ENCODE measurements at places on chromosomes 1 and 21.
A peak's percentile ranks its signal among the peaks of the same experiment; 100 is the strongest.

GRCh38 chr1:237864338-237865244 lies 26.1 kb downstream of the ZP4 start:
- H3K4me1 ChIP-seq, result peaks cover 4% of the 10 kb centered on the region
- no peak overlapping the region for H3K27ac ChIP-seq
- H3K36me3 ChIP-seq, result peaks cover 3% of the 10 kb centered on the region
- peaks cover 14% of the 10 kb centered on the region for H3K27me3 ChIP-seq
- no peak for DNase-seq

GRCh38 chr1:110951161-110951560 lies 12.6 kb downstream of the LRIF1 start:
- H3K27me3 ChIP-seq, result no peaks in the 10 kb centered on the region
- no peak overlapping the region for H3K4me3 ChIP-seq
- H3K36me3 ChIP-seq, result peaks cover 6% of the 10 kb centered on the region
- H3K4me1 ChIP-seq, result no peaks in the 10 kb centered on the region
- H3K27ac ChIP-seq, result no peak overlapping the region

DNA sequence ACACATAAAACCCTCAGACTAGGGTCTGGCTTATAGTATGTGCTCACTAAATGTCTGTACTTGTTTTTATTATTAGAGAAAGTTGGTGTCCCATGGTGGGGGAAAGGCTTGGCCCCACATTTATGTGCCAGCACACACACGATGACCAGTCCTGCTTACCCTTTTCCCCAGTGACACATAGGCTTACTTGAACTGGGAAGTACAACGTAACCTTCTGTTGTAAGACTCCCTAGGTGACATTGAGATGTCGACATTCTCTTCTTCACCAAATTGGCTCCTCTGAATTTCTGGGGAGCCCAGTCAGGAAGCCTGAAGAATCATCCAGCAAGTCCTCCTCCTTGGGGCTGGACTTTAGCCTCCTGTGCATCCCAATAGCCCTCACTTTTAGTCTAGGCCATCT lies 1.7 kb upstream of the MECR start:
- H3K36me3 ChIP-seq, result peaks cover 6% of the 10 kb centered on the region
- no peak overlapping the region for H3K4me3 ChIP-seq
- peaks cover 30% of the 10 kb centered on the region for H3K27me3 ChIP-seq
- H3K27ac ChIP-seq, result no peak overlapping the region

DNA sequence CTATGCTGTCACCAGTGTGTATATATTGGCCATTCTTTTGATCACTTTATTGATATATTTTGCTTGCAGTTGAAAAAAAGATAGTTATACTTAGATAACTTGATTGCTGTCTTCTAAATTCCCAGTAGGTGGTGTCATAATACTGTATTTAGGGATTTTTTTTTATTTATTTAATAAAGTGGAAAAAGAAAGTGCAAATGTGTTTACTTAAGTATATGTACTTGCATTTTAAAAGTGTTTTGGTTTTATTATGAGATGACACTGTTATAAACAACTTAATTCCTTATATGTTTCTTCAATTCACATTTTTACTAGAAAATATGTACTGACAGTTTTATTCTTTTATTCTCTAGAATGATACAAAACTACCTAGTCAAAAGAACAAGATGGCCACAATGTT lies 164.8 kb downstream of the USP25 start:
- H3K27me3 ChIP-seq, result no peaks in the 10 kb centered on the region
- H3K4me3 ChIP-seq, result no peak overlapping the region
- H3K27ac ChIP-seq, result no peak overlapping the region
- H3K36me3 ChIP-seq, result no peaks in the 10 kb centered on the region
- no peak for DNase-seq

- no peaks in the 10 kb centered on the region for H3K4me1 ChIP-seq
- no peaks in the 10 kb centered on the region for H3K36me3 ChIP-seq
- DNase-seq, result no peak
- H3K27me3 ChIP-seq, result no peaks in the 10 kb centered on the region
Measured at GRCh38 chr1:176567190-176567794, 104.3 kb downstream of the PAPPA2 start.

DNA sequence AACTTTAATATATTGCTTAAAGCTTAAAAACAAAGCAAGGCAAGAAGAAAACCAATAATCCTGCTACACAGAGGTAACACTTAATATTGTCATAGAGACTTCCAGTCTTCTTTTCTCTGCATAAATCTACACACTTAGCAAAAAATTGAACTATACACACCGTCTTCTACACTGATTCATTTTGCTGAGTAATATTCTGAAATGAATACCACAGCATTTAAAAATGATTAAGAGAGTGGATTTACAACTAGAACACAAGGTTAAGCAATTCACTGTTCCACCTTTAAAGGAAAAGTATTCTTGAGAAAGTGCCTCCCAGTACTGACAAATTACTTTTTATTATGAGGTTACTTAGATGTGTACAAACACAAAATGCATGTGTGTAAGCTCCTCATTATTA lies 22.2 kb upstream of the ITPKB start:
- peaks cover 6% of the 10 kb centered on the region for H3K27me3 ChIP-seq
- peaks cover 12% of the 10 kb centered on the region for H3K4me1 ChIP-seq

GRCh38 chr1:244068567-244068966 lies 17.5 kb downstream of the ZBTB18 start:
- no peak overlapping the region for H3K27ac ChIP-seq
- no peak overlapping the region for H3K4me3 ChIP-seq
- H3K4me1 ChIP-seq, result peaks cover 6% of the 10 kb centered on the region
- DNase-seq, result no peak
- H3K27me3 ChIP-seq, result no peaks in the 10 kb centered on the region
- no peaks in the 10 kb centered on the region for H3K36me3 ChIP-seq

DNA sequence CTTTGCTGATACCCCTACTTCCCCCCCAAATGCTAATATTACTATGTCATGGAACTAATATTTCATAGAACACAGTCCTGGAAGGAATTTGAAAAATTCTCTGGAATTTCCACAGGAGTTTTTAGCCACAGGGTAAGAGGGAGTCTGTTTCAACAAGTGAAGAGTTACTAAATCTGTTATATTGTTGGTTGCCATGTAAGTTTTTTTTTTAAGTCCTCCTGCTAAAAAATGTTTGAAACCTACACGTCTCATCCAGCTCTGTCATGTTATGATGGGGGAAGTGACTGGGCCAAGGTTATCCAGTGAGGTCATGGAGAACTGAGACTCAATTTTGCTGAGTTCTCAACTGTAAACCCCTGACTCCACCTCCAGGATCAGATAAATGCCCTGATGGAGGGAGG lies 60.8 kb upstream of the USP24 start:
- peaks cover 20% of the 10 kb centered on the region for H3K27me3 ChIP-seq
- H3K4me1 ChIP-seq, result peaks cover 5% of the 10 kb centered on the region
- no peak overlapping the region for H3K4me3 ChIP-seq

DNA sequence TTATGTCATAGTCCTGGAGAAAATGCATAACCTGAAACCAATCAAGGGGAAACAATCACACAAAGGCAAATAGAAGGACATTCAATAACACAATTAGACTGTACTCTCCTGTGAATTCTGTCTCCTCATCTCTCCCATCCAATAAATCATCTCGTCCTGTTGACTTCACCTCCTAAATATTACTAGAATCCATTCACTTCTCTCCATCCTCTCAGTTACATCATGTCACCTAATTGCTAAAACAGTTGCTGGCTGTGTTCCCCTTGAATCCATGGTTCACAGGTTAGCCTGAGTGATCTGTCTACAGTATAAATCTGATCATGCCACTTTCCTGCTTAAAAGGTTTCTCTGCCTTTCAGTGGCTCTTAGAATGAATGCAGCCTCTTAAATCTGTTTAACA lies 220.2 kb downstream of the TGFB2 start:
- H3K36me3 ChIP-seq, result no peaks in the 10 kb centered on the region
- DNase-seq, result no peak
- no peak overlapping the region for H3K27ac ChIP-seq
- H3K4me1 ChIP-seq, result no peaks in the 10 kb centered on the region
- H3K4me3 ChIP-seq, result no peak overlapping the region
- H3K27me3 ChIP-seq, result peaks cover 6% of the 10 kb centered on the region

DNA sequence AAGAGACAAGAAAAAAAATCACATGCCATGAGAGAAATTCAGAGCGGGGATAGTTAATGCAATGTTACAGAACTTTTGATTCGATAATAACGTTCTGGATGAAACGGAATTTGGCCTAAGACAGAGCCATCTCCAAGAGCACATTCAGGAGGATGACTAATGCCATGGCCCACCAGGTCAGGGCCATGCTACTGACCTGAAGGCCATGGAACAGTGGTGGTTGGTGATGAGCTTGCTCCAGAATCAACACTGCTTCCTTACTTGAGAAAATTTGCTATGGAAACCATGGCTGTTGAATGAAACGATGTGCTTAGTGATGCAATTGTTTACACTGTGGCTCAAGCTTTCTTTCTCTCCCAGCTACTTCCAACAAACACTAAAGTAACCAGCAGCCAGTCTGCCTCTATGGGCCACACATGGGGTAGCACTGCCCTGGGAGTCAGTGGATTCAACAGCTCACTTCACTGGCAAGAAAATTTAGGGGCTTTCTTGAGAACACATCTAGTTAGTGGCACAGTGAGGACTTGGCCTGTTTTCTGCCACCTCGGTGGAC lies 299.1 kb downstream of the PCP4 start:
- H3K27ac ChIP-seq, result no peak overlapping the region
- H3K27me3 ChIP-seq, result no peaks in the 10 kb centered on the region
- no peak for DNase-seq
- H3K4me3 ChIP-seq, result no peak overlapping the region
- no peaks in the 10 kb centered on the region for H3K36me3 ChIP-seq

DNA sequence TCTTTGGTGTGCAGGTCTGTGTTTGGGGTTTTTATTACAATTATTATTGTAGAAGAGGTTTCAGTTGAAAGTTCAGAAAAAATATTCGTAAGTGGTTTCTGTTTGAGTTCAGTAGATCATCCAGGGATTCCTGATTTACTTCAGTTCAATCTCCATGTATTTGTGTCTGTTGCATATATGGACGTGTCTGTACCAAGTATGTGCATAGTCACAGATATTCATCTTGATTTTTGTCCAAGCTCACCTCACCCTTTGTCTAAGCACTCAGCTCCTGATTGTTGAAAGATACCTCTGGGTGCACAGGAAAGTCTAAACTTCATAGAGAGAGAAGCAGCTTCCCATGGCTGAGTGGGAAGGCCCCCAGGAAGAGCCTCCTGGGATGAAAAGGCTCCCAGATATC lies 141.7 kb downstream of the TBX15 start:
- no peak for DNase-seq
- no peak overlapping the region for H3K4me3 ChIP-seq
- no peaks in the 10 kb centered on the region for H3K36me3 ChIP-seq

GRCh38 chr1:49435291-49435690 lies 588.5 kb downstream of the AGBL4 start:
- DNase-seq, result no peak
- no peaks in the 10 kb centered on the region for H3K4me1 ChIP-seq
- H3K27ac ChIP-seq, result no peak overlapping the region
- no peaks in the 10 kb centered on the region for H3K27me3 ChIP-seq
- no peaks in the 10 kb centered on the region for H3K36me3 ChIP-seq
- no peak overlapping the region for H3K4me3 ChIP-seq

GRCh38 chr21:44815852-44816628 lies 1.8 kb downstream of the SUMO3 start:
- no peaks in the 10 kb centered on the region for H3K27me3 ChIP-seq
- DNase-seq, result no peak
- peak overlapping the region; percentile 86 for H3K4me3 ChIP-seq
- peaks cover 17% of the 10 kb centered on the region for H3K4me1 ChIP-seq

- no peak overlapping the region for H3K27ac ChIP-seq
- no peak for DNase-seq
- H3K36me3 ChIP-seq, result peaks cover 2% of the 10 kb centered on the region
- no peaks in the 10 kb centered on the region for H3K27me3 ChIP-seq
Measured at GRCh38 chr1:197781968-197782721, 6.9 kb upstream of the DENND1B start.

GRCh38 chr1:221303623-221304022 lies 424.4 kb downstream of the HLX start:
- H3K4me1 ChIP-seq, result no peaks in the 10 kb centered on the region
- peaks cover 47% of the 10 kb centered on the region for H3K27me3 ChIP-seq
- no peak overlapping the region for H3K4me3 ChIP-seq

- H3K4me1 ChIP-seq, result peaks cover 32% of the 10 kb centered on the region
- no peak overlapping the region for H3K4me3 ChIP-seq
- H3K27me3 ChIP-seq, result no peaks in the 10 kb centered on the region
Measured at GRCh38 chr1:53409233-53409632, 50.0 kb upstream of the DMRTB1 start.

- H3K27me3 ChIP-seq, result no peaks in the 10 kb centered on the region
- H3K36me3 ChIP-seq, result peaks cover 7% of the 10 kb centered on the region
- peaks cover 30% of the 10 kb centered on the region for H3K4me1 ChIP-seq
- DNase-seq, result no peak
Measured at GRCh38 chr1:12593621-12594066, 24.4 kb downstream of the DHRS3 start.

DNA sequence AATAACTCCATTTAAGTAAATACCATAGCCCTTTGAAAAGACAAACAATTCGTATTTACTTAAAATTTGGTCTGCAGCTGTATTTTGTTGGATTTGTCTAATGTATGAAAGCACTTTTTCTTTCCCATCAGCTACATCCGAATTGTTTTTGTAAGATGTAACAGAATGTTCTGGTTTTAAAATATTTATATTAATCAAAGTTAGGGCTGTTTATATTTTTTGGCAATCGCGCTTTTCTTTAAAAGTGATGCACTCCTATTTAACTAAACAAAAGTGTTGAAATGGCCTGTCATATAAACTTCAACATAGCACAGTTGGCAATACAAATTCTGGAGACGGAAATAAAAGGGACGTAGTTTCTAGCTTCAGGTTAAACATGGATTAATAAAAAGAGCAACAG lies 216.3 kb upstream of the ADGRL2 start:
- H3K27ac ChIP-seq, result no peak overlapping the region
- no peaks in the 10 kb centered on the region for H3K4me1 ChIP-seq
- no peaks in the 10 kb centered on the region for H3K36me3 ChIP-seq
- no peak for DNase-seq
- H3K27me3 ChIP-seq, result no peaks in the 10 kb centered on the region
- no peak overlapping the region for H3K4me3 ChIP-seq

- H3K27me3 ChIP-seq, result peaks cover 91% of the 10 kb centered on the region
- H3K4me3 ChIP-seq, result no peak overlapping the region
- DNase-seq, result no peak
- peaks cover 9% of the 10 kb centered on the region for H3K4me1 ChIP-seq
- H3K27ac ChIP-seq, result no peak overlapping the region
Measured at GRCh38 chr21:44703731-44704635, 7.0 kb downstream of the KRTAP10-12 start.

- no peak overlapping the region for H3K27ac ChIP-seq
- DNase-seq, result no peak
- peaks cover 6% of the 10 kb centered on the region for H3K27me3 ChIP-seq
Measured at GRCh38 chr21:38611277-38611676, 113.0 kb upstream of the ERG start.

- H3K4me3 ChIP-seq, result no peak overlapping the region
- no peaks in the 10 kb centered on the region for H3K36me3 ChIP-seq
Measured at GRCh38 chr1:224820341-224820740, 109.1 kb upstream of the DNAH14 start.

Data from T-helper 17 cell (primary cell).